ENCODE measurements at places on chromosomes 5 and 9. TPM values are rescaled to one million over a fixed set of nuclear protein-coding genes. Genes with fewer than 3 reads are reported as not detected.
A peak's percentile ranks its signal among the peaks of the same experiment; 100 is the strongest.

- DNase-seq: no peak
These were observed 1.6 kb downstream of the HTR1A start for GRCh38 chr5:63960646-63961045.

DNA sequence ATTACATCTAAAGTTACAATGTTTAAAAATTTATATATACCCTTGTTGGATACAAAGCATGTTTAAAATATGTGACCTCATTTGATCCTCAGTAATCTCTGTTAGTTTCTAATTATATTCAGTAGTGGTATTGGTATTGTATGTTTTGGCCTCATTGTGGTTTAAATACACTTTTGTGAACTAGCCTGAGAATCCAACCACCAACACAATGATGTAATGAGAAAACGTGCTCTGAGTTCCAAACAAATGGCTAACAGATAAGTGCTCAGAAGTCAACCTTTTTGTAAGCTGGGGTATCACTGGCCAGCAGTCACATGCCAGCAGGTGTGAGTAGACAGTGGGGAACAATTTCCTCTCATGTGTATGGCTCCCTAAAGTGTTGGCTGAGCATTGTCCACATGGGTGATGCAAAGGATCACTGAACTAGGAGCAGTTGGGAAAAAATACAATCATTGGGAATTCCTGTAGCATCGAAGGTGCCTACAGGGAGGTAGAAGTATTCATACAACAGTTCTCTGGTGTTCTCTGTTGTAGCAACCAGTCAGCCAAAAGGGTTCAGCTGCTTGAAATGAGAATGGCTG is 56.1 kb downstream of the DOCK8 start:
- no peak for DNase-seq

- no peak for DNase-seq
These were observed 88.2 kb upstream of the DAP start for GRCh38 chr5:10849278-10849677.

DNA sequence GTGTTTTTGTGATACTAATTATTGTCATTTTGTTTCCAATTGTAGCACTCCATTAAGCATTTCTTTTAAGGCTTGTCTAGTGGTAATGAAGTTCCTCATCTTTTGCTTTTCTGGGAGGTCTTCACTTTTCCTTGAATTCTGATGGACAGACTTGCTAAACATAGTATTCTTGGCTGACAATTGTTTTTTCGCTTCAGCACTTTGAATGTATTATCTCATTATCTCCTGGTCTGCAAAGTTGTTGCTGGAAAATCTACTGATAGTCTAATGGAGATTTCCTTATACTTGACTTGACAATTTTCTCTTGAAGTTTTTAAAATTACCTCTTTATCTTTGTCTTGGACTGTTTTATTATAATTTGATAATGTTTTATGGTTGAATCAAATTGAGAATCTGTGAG is 147.5 kb downstream of the FAM174A start:
- DNase-seq: no peak

- DNase-seq: no peak
These were observed 115.7 kb downstream of the FBXO38 start for GRCh38 chr5:148499452-148499851.

- no peak for DNase-seq
These were observed 10.6 kb downstream of the PTGR1 start for GRCh38 chr9:111588846-111589245.

- DNase-seq: no peak
These were observed 31.3 kb downstream of the ELL2 start for GRCh38 chr5:95930141-95930930.

DNA sequence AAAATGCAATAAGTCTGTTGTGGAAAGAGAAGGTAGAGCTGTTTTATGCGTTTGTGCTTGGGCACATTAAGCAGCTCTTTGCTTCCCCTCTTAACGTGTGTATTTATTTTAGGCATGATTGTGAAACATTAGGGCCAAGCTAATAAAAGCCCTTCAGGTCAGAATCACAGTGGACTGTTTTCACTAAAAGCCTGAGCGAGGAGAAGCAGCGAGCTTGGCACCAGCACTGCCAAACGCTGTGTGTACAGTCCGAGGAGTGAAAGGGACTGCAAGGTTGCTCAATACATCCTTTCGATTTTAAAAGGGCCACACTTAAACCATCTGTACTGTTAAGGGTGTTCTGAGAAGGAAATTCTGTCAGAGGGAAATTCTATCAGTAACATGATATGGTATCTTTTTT is 107.2 kb upstream of the CKMT2 start:
- no peak for DNase-seq

DNA sequence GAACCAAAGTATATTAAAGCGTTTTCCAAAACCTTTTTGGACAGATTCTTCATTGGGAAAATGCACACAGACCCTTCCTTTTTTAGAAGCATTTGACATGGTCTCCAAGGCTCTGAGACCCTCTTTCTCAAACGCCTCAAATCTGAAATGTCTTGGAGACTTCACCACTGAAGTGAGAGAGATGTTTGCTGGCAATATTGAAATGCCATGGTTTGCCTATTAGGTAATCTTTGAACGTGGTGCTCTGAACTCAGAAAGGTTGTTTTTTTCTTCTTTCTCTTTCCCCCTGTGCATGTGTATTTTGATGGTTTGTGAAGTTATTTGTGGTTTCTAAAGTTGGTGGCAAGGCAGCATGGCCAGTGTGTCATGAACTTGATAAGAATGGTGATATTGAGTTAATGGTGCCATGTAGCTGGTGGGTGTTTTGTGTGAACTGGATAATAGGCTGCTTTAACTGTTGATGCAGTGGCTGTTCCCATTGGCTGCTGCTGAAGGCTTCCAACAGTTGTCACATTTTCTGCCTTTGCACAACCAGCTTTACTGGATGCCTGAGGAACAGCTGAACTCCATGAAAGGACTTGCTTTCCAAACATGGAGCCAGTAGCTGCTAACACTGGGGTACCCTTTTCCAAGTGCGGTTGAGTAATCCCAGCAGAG is 1.7 kb downstream of the PALM2AKAP2 start:
- DNase-seq: no peak

GRCh38 chr9:71758785-71759184 is 9.5 kb downstream of the CEMIP2 start:
- no peak for DNase-seq

- DNase-seq: peak; percentile 47
These were observed 53.8 kb downstream of the RAD23B start for GRCh38 chr9:107336718-107337360.

The PCDHGB6 gene
- not detected for total RNA-seq

The GPR21 gene
- total RNA-seq: not detected

The ARHGEF28 gene
- 8.0 TPM for total RNA-seq

The CD274 gene
- total RNA-seq: 0.13 TPM

The LRRC19 gene
- total RNA-seq: not detected

The CLIC3 gene
- total RNA-seq: not detected

The MACIR gene
- 32.2 TPM for total RNA-seq

The TOR4A gene
- 2.3 TPM for total RNA-seq

The GGTA1 gene
- total RNA-seq: 6.2 TPM

Measured in MG63 (cell line).